NCI-H1105 (cell line): ENCODE measurements at places on chromosomes 16 and 17.

GRCh38 chr16:1208239-1208830 lies 16.7 kb downstream of the TPSG1 start:
- DNase-seq, result no peak

GRCh38 chr17:8611619-8612298 lies 18.8 kb downstream of the MYH10 start:
- DNase-seq, result no peak

GRCh38 chr17:15456496-15456895 lies 10.9 kb downstream of the CDRT4 start:
- no peak for DNase-seq

DNA sequence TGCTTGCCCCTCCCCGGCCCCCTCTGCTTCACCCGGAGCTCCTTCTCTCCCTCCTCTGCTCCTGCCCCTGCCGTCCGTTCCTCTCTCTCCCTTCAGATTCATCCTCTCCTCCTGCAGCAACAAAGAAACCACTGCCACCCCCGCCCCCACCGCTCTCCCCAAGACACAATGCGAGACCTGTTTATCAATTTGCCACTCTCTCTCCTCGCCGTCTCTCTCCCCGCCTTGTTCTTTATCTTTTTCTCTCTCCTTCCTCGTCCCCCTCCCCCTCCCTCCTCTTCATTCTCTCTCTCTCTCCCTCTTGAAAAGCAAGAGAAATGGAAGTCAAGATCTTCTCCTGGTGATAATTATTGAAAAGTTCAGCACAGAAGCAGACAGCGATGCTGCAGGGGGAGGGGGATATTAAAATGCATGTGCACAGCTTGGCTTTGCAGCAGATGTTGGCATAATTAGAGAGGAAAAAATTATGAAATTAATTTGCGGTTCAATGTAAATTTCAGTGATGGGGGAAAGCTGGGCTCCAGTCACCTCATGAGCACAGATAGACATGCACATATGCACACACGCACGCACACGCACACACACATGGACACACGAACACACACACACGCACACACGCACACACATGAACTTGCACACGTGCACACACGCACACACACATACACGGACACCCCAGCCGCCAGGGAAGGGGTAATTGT lies 58.1 kb upstream of the CBFA2T3 start:
- DNase-seq, result no peak

- DNase-seq, result no peak
These were observed 707.4 kb downstream of the MAF start for GRCh38 chr16:78892951-78893733.

DNA sequence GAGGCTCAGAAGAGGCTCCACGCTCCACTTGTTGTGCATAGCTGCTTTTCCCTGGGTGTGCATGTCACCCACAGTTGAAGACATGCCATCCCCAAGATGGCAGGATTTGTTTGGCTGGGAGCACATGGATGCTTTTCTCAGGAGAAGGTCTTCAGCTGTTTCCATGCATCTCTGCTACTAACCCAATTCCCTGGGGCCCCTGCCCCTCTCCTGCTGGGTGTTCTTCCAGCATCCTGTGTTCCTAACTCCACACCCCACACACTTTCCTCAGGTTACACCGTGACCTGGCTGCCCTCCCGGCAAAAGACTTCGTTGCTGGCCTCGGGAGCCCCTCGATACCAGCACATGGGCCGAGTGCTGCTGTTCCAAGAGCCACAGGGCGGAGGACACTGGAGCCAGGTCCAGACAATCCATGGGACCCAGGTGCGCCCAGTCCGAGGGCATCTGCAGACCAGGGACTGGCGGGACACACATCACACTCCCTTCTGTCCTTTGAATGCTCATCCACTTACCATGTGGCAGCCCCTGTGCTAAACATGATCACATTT lies 21.5 kb downstream of the ITGAL start:
- no peak for DNase-seq

GRCh38 chr17:4766723-4767122 lies 5.0 kb upstream of the TM4SF5 start:
- no peak for DNase-seq

DNA sequence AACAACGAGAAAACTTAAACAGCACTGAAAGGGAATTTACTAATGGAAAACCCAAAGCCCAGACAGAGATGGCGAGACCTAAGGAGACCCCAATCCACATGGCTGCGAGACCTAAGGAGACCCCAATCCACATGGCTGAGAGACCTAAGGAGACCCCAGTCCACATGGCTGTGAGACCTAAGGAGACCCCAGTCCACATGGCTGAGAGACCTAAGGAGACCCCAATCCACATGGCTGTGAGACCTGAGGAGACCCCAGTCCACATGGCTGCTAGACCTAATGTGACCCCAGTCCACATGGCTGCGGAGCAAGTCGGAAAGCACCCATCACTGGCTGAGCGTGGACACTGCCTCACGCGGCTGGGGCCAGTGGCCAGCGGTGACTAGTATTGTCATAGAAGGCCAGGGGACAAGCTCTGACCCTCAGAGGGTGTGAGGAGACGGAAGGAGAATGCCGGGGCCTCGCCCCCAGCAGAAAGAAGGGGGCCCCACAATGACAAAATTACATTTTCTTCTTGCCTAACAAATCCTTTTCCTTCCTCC lies 241.8 kb downstream of the C16orf95 start:
- no peak for DNase-seq

GRCh38 chr17:67196422-67196821 lies 48.6 kb downstream of the HELZ start:
- no peak for DNase-seq

DNA sequence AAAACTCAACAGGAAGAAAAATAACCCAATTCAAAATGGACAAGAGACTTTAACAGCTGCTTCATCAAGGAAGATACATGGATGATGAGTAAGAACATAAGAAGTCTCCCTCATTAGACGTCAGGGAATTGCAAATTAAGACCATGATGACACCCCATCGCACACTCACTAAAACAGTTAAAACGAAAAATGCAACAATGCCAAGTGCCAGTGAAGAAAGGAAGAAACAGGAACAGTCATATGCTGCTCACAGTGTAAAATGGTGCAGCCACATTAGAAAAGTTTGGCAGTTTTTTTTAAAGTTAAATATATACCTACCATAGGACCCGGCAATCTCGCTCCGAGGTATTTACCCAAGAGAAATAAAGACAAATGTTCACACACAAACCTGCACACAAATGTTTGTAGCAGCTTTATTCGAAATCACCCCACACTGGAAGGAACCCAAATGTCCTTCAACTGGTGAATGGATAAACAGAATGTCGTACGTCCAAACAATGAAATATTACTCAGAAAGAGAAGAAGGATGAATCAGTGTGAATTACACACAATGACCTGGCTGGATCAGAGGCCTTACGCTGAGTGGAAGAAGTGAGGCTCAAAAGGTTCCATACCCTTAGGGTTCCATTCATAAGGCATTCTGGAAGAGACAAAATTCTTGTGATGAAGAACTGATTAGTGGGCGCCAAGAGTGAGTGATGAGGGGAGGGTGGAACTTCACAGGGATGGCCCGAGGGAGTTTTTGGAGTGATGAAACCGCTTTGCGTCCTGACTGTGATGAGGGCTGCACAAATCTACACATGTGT lies 110.3 kb downstream of the C16orf95 start:
- DNase-seq, result no peak

DNA sequence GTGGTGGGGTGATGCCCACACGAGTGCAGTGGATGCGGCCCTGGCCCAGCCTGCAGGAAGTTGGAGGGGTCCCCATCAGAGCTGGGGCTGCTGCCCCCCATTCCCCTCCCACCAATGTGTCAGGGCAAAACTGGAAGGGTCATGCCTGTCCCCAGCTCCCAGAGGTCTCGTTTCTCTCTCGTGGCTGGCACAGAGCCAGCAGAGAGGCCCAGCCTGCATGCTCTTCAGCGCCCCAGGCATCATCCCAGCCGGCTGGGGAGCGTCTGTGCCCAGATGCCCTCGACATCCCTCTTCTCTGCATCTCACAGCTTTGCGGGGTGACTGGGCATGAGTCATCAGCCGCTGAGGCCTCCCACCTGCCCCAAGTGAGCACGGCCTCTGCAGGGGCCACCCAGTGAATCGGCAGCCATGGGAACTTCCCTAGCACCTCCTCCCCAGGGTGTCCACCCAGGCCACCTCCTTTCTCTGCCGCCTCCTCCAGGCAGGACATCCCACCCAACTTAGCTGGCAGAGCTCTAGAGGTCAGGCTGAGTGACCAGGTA lies 9.8 kb upstream of the CSNK1D start:
- no peak for DNase-seq

DNA sequence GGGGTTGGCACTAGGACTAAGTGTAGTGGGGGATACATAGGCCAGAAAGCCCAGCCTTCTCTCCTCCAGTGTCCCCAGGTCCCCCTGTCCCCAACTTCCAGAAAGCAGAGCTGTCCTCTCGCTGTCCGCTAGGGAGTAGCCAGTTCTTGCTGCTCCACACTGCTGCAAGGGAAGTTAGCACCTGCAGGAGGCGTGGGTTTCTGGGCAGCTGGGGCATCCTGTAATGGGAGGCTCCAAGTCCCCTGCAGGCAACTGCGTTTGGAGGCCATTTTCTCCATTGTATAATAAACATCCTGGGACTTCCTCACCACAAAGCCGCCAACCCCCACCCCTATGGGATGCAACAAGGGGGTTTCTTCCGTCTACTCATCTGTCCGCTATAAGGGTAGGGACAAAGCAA lies 1.7 kb downstream of the RPRML start:
- DNase-seq, result peak; percentile 5

GRCh38 chr17:28712705-28713415 lies 1.2 kb upstream of the PROCA1 start:
- DNase-seq, result no peak

GRCh38 chr17:36743130-36743529 lies 141.7 kb downstream of the MRM1 start:
- DNase-seq, result no peak

GRCh38 chr16:88285514-88285822 lies 97.3 kb upstream of the ZNF469 start:
- no peak for DNase-seq

GRCh38 chr16:9578459-9578858 lies 487.0 kb downstream of the HAPSTR1 start:
- DNase-seq, result no peak

- no peak for DNase-seq
These were observed 17.1 kb downstream of the RAI1 start for GRCh38 chr17:17698371-17698770.

DNA sequence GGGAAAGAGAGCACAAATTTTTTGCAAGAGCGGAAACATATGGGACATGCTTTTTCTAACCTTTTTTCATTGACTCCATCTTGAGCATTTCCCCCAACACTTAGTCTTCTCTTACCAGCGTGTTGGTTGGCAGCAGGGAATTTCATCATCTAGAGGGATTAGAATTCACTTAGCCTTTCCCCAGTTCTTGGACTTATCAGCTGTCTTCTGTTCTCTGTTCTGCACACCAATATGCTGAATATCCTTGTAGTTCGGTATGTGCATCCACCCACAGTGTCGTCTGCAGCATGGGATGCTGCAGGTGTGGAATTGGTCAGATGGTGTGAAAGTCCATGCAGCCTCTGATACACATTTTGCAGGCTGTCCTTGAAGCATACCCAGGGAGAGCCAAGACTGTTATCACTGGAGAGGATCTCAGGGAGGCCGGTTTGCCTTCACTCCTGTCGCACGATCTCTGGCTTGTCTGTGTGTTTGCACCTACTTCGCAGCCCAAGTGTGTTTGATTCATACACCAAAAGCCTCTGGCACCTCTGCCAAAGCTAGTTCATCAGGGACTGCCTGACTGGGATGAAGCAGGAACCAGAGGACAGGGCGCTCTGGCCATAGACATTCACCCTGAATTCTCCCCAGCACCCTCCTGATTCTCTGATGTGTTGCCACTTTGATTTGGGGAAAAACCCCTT lies 93.3 kb downstream of the SOCS1 start:
- DNase-seq, result no peak

- no peak for DNase-seq
These were observed 248.6 kb downstream of the FTO start for GRCh38 chr16:53952215-53953208.

DNA sequence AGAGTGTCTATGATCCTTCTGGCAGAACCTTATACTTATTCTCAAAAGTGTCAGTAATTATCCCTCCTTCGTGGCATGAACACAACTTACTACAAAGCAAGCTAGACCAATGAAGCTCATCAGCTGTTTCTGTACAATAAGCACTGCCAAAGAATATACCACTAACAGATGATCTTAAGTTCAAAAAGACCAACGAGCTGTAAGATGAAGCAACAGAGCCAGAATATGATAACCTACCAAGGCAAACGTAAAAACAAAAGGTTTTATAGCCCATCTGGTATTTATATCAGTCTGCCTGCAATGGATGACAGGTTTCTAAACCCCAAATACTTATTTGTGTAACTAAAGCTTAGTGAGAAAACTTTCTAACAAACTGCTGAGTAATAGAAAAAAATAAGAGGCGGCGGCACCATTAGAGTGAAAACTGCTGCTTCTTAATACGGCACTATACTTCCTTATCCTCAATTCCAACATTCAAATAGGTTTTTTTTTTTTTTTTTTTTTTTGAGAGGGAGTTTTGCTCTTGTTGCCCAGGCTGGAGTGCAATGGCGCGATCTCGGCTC lies 22.1 kb downstream of the NME2 start:
- no peak for DNase-seq

GRCh38 chr17:57735707-57736106 lies 9.4 kb downstream of the CCDC182 start:
- peak; percentile 13 for DNase-seq

GRCh38 chr17:50264263-50265113 lies 9.8 kb upstream of the TMEM92 start:
- DNase-seq, result no peak
